Activated CD4-positive, alpha-beta T cell treated with anti-CD3 and anti-CD28 coated beads, Interleukin-10, Interleukin-2, amounts not matched to agents 100 ng/mL and 50 ng/mL, durations not matched to agents 16 hours and 8 hours (primary cell): ENCODE measurements at places on chromosomes 13 and 19.

DNA sequence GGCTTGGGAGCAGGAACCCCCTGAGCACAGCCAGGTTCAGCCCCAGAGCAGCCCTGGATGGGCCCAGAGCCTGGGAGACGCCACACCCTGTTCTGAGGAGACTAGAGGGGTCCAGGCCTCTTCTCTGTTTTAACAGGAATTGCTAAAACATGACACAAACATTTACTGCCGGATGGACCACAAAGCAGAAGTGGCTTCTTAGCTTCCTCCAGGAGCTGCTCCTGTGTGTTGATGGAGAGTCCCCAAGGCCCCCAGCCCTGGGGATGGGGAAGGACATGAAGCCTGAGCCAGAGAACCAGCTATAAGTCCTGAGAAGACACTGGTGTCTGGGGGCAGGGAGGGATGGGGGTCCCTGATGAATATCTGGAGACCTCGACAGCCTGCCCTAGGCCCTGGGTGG lies 14.6 kb downstream of the CEACAM3 start:
- DNase-seq, result no peak

GRCh38 chr19:8387688-8388611 lies 2.2 kb upstream of the RAB11B start:
- DNase-seq, result no peak

DNA sequence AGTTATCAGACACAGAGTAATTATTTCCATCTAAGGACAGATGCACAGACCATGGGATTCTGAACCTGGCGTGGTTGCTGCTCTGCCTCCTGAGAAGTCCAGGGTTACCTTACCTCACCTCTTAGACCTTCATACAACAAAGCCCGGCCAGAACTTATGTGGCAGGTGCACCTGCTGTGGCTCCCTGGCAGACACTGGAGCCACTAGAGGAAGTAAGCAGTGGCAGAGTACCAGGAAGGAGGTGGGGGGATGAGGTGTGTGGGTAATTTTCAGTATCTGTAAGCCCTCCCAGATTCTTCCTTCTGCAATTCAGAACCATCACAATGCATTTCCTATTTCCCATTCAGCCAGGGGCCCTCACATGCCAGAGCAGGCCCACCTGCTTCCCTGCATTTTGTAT lies 106.1 kb upstream of the DOCK9 start:
- DNase-seq, result no peak

DNA sequence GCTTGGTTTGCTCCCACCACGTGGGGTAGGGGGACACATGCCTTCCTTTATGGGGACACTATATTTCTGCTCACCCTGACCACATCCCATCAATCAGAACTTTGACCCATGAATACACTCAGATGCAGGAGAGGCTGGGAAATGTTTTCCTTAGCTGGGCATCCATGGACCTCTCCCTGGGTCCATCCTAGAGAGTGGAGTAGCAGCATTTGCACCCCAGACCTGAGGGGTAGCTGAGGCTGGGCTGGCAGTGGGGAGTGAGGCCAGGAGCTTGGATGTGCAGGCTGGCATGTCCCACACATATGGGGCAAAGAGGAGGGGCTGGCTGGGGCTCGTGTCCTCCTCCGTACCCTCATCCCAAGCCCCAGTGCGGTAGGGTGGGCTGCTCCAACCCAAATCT lies 152.8 kb downstream of the TM9SF2 start:
- DNase-seq, result no peak

DNA sequence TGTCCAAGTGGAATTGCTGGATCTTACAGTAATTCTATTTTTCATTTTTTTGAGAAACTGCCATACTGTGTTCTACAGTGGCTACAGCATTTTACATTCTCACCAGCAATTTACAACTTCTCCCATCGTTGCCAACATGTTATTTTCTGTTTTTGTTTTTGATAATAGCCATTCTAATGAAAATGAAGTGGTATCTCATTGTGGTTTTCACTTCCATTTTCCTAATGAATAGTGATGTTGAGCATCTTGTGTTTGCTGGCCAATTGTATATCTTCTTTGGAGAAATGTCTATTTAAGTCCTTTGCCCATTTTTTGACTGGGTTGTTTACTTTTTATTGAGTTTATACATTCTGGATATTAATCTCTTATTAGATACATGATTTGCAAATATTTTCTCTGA lies 38.6 kb downstream of the KCNRG start:
- no peak for DNase-seq

DNA sequence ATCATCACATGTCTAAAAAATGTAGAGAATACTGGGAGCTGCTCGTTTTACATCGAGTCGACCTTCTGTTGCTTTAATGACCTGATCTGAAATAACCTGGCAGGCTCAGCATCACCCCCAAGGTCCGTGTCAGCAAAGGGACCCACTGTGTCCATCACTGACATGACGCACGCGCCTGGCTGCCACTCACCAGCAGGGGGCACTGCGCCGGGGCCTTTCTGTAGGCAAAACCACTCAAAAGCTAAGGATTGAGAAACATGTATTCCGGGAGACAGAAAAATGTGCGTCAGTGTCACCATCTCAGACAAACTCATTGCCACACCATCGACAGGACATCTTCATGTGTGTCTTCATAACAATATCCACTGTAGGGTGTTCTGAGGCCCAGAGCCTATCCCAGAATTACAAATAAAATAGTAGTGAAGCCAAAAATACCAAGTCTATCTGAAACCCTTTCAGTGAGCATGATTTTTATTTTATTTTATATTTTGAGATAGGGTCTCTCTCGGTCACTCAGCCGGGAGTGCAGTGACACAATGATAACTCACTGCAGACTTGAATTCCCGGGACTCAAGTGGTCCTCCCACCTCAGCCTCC lies 130.3 kb upstream of the LSM14A start:
- DNase-seq, result peak; percentile 78

GRCh38 chr13:68124437-68125086 lies 894.4 kb upstream of the PCDH9 start:
- no peak for DNase-seq

DNA sequence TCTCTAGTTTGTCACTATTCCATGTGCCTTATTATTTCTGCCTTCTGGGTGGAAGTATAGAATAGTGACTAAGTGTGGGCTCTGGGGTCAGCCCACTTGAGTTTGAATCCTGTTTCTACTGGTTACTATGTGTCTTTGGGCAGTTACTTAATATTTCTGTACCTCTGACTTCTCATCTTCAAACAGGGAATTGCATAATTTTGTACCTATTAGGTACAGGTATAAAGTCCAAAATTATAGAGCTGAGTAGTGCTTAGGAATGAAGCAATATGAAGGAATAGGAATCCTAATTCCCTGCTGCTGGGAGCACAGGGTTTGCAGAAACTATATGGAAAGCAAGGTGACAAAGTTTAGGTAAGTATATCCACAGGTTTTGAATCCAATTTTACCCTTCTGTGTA lies 564.5 kb downstream of the GPC5 start:
- DNase-seq, result no peak

- DNase-seq, result no peak
Observed at GRCh38 chr13:45781553-45782326, 69.8 kb downstream of the SIAH3 start.

GRCh38 chr19:35306473-35307246 lies 14.7 kb downstream of the MAG start:
- no peak for DNase-seq

DNA sequence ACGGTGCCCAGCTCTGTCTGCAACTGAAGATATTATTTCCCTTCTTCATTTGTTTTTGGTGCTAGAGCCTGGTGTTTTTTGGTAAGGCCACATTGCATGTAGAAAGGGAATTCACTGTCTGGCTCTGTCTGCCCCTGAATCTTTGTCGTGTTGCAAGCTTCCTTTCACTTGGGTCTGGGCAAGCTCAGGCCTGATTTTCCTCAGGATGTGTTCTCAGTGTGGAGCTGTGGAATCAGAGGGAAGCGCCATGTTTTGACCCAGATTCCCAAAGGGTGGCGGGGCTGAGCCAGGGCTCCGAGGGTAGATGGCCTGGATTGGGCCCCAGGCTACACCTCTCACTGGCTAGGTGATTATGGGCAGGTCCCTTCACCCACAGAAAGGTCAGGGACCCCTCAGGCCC lies 8.6 kb downstream of the PRKCSH start:
- no peak for DNase-seq
